ENCODE measurements at places on chromosomes 2 and 18. TPM values are rescaled to one million over a fixed set of nuclear protein-coding genes. Genes with fewer than 3 reads are reported as not detected.

RPS27A gene
- 3,043 TPM for total RNA-seq

FSHR gene
- not detected for total RNA-seq

SALL3 gene
- total RNA-seq, result 2.1 TPM

ANKRD30BL gene
- 0.14 TPM for total RNA-seq

TEKT4 gene
- total RNA-seq, result not detected

SFXN5 gene
- 13.0 TPM for total RNA-seq

CKAP2L gene
- 2.5 TPM for total RNA-seq

RIT2 gene
- total RNA-seq, result not detected

SCYGR7 gene
- total RNA-seq, result not detected

DNA sequence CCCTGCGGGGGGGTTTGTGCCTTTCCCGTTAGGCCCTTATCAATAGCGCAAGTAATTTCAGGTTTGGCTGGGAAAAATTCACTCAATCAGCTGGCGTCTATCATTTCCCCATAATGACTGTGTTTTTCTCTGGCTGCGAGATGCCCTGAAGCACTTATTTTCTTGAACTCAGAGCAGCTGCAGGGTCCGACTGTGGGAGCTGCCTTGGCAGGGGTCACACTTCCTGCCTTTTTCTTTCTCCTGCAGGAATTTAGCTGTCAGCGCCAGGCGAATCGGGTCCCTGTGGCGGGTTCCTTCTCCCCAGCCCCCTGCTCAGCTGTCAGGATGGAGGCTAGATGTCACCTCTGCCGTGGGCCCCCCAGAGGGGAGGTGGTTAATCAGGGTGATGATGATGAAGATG is 81.3 kb upstream of the HPCAL1 start:
- no peak for DNase-seq

DNA sequence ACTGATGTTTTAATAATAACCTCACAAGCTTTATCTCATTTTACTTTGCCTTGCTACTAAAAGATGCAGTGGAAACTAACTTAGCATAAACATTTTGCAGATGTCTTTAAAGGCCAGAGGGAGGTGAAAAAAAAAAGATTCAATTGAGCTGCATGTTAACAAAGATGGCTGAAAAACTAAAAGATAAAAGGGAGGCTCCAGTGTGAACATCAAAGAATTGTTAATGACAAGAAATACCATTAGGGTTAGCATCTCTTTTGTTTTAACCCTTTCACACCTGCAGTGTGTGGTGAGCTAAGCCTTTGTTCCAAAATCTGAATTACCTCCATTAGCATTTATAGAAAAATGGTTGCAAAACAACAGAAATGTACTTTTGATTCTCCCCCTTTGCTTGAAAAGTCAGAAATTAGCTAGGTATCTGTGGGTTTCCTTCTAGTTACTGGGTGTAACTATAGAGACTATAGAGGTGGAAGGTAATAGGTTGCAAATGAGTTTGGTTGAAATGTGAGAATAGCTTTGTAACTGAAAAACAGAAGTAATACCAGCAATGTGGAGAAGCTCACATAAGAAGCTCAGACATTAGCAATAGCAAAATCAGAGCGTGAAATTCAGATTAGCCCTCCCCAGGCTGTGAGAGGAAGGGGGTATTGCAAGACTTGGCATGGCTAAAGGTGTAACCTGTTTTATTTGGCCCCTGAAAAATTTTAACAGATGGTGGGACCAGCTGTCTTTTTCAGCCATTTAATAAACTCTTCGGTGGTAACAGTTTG is 34.8 kb upstream of the SP5 start:
- DNase-seq, result no peak

- DNase-seq, result no peak
Observed at GRCh38 chr2:72573232-72573631, 252.6 kb downstream of the EXOC6B start.

GRCh38 chr2:211014376-211014775 is 458.0 kb downstream of the CPS1 start:
- no peak for DNase-seq

DNA sequence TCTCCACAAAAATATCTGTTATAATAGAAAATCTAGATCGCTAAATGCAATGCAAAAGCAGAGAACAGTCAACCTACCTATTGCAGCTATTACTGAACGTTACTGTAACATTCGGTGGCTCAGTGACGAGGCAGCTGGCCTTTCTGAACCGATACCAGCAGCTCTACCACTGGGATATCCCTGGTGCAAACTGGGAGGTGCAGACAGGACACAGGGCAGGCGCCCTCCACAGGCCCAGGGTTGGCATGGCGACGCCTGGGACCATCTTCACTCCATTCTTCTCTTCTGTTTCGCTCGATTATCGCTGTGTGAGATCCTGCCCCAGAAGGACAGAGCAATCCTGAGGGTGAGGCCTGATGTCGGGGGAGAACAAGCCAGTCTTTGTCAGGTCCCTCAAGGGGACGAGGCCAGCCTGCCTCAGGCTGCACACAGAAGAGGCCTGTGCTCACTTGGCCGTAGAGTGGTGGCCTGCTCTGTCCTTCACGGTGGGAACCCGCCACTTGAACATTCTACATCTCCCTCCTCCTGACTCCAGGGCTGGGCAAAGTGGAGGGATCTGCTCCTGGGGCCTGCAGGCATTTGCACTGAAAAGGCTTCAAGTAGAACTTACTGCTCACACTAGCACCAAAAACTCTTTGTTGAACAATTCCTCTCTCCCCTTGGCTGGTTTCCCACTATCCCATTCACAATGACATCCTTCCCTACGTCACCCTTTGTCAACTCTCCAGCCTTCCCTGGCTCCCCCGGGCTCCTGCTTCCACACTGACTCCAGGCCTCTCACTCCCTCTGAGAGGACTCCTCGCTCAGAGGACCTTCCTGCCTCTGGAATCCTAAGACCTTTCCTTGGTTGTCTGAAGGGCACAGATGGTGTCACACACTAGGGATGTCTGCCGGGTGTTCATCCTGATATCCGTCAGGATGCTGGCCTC is 49.7 kb downstream of the CYRIA start:
- no peak for DNase-seq

- no peak for DNase-seq
Observed at GRCh38 chr18:59096098-59096789, 43.4 kb upstream of the SEC11C start.

DNA sequence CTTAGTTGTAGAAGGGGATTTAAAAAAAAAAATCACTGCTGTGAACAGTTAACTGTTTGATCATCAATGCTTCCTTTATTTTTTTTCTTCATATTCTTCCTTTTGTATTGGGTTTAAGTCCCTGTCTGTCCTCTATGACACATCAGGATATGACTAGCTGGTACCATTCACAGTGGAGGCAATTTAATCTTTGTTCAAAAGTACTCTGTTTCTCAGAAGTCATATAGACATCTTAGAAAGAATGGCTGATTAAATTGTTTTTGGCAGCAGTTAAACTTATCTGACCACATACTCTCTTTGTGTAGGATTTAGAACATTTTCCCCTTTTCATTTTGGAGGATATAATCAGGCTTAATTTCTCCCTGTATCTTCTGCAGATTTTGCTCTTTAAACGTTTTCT is 807.8 kb upstream of the CDH2 start:
- DNase-seq, result no peak

- DNase-seq, result no peak
Observed at GRCh38 chr2:134194519-134194918, 59.4 kb upstream of the MGAT5 start.

GRCh38 chr2:129734343-129735034 is 245.0 kb upstream of the RAB6C start:
- DNase-seq, result no peak

GRCh38 chr2:163667064-163667887 is 68.5 kb downstream of the FIGN start:
- peak; percentile 66 for DNase-seq

- no peak for DNase-seq
Observed at GRCh38 chr2:69767034-69767433, 25.1 kb downstream of the ANXA4 start.

DNA sequence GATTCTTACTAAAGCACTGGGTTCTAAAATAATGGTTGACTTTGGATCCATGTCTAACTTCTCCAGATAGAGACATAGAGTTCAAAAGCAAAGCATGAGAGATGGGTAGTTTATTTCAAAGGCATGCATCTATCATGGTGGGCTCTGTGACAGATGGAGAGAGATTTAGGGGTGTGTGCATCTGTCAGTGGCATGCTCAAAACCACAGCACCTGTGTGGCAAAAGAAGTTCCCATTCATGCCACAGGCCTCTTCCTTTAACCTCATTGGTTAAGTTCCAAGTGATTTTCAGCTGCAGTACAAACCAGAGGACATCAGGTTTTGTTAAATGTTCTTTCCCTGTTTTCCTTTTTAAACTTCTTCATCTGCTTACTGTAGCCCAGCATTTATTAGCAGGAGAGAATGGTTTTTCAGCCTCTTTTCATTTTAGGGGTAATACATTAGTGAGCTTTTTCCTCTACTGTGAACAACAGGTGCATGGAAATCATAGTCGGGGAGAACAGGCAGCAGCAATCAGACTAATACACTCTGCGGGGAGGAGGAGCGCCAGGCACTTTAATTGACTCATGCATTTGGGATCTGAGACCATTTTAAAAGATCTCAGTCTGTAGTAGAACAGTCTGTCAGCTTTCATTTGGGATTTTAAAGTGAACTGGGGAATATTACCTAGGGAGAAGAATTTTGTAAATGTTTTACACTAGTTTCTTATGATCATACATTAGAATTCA is 52.4 kb upstream of the UPP2 start:
- DNase-seq, result no peak

DNA sequence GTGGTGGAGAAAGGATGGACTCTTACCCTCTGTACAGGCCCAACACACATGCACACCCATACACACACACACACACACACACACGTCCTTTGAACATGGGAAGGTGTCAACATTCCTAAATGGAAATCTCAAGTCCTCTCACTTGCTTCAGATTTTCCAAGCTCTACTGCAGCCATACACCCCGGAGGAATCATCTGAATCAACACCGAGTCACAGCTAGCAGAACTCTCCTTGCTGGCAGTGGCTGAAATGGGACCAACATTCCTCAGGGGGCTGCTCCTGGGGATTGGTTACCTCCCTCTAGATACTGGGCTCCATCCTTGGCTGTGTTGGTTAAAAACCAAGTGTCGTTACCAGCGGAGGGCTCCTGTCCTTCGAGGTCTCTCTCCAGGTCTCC is 112.7 kb downstream of the BCL11A start:
- DNase-seq, result no peak

- no peak for DNase-seq
Observed at GRCh38 chr2:205166745-205167144, 515.6 kb upstream of the NRP2 start.

DNA sequence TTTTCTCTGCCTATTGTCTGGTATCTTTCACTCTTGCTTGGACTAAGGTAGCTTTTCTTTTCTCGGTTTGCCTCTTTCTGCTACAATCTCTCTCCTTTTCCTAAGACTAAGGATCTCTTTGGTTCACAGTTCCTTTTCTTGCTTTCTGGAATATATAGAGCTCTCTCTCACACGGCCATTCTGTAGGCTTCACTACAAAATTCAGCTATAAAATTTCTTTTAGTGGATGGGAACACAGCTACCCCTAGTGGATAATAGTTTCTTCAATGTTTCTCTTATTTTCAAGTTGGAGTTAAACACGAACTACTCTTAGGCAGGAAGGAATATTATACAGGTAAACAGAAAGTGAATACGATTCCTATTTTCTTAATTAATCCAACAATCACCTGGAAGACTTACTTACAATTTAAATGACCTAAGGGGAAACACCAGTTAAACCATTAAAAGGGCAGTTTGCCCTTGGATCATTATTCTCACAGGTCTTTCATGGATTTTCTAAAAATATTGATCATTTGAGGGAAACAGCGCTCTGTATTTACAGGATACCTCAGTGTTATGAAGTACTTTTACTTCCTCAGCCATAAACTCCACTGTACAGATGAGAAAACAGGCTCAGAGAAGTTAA is 140.5 kb downstream of the LRP2 start:
- DNase-seq, result no peak

- DNase-seq, result no peak
Observed at GRCh38 chr2:214737188-214737587, 72.3 kb downstream of the BARD1 start.
